ENCODE measurements at places on chromosomes 12 and 14.

- DNase-seq: no peak
Measured at GRCh38 chr12:104752881-104753280, 205.2 kb downstream of the SLC41A2 start.

GRCh38 chr12:2494486-2495192 is 300.1 kb upstream of the FKBP4 start:
- no peak for DNase-seq

DNA sequence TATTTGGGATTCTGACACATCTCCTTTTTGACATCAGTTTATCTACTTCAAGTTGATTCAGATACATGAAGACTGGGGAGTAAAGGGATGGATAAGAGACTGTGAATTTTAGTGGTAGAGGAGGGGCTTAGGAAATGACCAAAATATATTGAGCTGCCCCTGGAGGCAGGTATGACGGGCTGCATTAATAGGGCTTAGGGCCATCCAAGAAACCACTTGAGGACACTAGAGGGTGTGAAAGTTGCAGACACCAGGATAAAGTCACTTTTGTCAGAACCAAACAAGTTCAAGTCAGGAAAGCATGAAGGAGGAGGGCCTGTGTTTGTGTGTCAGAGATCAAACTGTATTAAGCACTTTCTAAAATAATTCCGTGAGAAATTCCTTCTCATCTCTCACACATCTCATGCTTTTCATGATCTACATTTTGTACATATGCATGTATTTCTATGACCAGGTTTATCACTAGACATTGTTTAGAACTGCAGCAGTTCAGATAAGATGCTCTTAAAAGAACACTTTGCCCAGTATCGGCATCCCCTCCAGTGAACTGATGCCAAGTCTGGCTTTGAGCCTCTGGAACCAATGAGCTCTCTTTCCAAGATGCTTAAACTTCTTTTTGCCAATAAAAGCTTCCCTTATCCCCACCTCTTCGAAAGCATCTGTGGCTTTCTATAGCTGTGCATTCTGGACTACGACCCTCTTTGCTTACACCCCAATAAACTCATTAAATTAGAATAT is 136.9 kb downstream of the SLC38A1 start:
- DNase-seq: no peak

- no peak for DNase-seq
Measured at GRCh38 chr12:31685801-31686200, 26.3 kb downstream of the ETFBKMT start.

GRCh38 chr12:108839018-108839889 is 18.1 kb downstream of the SSH1 start:
- no peak for DNase-seq

DNA sequence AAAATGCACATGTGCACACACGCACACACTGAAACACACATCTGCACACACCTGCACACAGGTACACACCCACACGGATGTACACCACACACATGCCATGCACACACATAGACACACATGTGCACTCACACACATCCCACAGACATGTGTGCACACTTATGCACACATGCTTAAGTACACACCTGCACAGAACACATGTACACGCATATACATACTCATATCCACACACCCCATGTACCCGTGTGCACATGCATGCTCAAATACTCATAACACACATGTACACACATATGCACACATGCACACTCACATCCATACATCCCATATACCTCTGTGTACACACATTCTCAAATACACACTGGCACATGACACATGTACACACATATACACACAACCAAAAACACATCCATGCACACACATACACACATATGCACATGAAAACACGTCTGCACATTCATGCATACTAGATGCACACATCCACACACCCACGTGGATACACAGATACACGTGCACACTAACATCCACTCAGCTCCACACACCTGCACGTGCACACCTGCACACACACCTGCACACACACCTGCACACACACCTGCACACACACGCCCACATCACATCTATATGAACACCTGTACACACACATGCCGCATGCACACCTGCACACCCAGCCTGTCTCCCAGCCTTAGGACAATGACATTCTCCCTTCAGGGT is 336.7 kb downstream of the ADGRD1 start:
- DNase-seq: no peak

- peak; percentile 38 for DNase-seq
Measured at GRCh38 chr12:14948672-14949071, 10.3 kb upstream of the ERP27 start.

DNA sequence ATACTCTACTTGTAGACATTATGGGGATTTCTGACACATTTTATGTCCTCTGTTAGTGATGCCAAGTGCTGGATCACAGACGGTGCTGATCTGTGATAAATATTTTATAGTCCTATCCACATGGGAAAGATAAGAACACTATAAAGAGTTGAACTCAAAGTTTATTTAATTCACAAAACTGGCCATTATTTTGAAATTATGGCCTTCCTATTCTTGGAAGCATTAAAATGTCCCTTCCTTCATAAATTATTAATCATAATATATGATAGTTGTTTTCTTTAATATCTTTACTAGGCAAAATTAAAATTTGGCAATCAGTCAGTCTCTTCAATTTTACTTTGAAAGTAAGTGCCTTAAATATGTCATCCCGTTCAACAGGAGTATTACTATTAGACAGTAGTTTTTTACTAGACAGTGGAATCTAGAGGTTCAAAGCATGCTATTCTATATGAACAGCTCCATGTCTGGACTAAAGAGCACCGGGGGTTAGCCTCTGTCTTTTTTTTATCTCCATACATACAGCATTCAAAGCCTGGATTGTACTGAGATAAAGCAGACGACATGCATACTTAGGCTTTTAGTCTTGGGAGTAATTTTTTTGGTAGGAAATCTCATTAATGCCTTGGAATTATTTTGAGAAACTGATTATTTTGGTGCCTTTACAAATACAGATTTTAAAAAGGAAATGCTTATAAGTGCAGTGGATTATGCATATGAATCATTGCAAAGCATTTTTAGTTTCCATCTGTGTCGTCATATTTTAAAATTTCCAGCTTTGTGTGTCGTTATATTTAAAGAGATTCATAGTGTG is 306.1 kb upstream of the RGS6 start:
- no peak for DNase-seq

GRCh38 chr14:67413806-67414769 is 2.1 kb upstream of the PLEK2 start:
- no peak for DNase-seq
